ENCODE measurements at places on chromosomes 12 and 14.

DNA sequence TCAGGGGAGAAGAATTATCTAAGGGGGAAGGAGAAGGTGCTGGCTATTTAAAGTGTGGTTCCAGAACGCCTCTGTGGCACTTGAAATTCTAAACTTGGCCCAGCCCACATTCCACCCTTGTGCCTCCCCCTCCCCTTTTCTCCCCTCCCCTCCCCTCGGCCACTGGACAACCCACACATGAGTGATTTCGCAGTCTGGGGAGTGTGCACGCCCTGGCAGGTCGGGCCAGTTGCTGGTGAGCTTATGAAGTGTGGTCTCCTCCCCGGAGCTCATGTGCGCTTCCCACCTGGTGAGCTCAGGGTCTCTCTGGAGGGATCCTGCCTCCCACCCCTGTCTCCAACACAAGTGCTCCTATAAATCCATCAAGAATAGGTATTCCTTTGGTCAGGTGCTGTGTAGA, at the start of gene SLC6A13:
TSS of gene SLC6A13 (minus strand) at position 20 of the 400 bp plus-strand sequence. CDS start 2,784 bp downstream, outside the sequence.
- ATAC-seq = no peak

DNA sequence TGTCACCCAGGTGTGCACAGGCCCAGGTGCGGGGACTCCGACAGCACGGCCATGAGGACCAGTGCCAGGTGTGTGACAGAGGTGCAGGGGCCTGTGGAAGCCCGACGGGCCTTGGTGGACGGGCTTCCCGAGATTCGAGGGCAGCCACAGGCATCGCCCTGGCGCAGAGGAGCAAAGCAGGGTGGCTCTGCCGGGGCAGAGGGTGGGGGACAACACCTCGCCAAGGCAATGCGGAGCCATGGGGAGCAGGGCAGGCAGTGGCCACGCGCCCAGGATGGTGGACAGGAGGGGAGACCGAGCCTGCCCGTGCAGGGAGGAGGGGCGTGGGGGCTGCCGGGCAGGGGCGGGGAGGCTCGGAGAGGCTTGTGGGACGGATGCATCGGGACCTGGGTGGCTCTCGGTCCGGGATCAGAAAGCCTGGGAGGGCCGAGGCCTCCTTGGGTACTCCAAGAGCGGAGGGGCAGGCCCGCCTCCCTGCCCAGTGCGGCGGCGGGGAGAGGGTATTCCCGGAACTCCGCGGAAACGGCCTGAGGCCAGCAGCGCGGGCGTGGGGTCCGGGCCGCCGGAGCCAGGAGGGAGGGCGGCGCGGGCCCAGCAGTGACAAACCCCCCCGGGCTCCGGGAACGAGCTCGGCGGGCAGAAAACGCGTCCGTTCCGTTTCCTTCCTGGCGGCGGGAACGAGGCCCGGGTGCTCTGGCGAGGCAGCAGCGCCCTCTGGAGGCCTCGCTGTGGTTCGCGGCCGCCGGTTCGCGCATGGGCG, 1.6 kb downstream of the TMEM121 start:
- peak; percentile 85 for ATAC-seq

DNA sequence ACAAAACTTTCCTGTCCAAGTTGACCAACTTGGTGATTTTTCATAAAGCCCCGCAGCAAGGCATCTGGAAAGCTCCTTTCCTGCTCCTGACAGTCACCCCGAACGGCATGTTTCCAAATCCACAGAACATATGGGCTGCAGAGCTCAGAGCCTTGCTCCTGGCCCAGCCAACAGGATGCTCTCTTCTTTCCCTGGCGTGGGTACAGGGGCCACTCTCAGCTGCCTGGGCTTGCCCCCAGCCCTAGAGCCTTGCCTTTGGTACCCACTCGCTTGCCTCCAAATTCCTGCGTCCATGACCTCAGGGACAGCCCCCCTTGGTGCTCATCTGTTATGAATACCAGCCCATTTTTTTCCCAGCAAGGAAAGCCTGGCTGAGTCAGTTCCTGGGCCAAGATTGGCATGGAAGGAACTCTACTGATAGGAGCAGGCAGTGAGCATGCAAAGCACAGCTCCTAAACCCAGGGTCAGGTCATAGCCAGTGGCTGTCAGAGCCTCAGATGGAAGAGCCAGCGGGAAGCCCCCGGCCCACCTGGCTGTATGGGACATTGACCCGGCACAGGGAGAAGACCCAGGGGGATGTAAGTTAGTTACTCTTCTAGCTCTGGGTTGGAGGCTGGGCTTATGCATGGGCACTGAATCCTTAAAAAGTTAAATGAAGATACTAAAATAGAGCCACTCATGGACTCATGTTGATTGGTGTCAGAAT, 105.3 kb upstream of the RTL1 start:
- ATAC-seq = no peak

GRCh38 chr14:95769976-95770375, 56.1 kb upstream of the TCL1A start:
- ATAC-seq = no peak

DNA sequence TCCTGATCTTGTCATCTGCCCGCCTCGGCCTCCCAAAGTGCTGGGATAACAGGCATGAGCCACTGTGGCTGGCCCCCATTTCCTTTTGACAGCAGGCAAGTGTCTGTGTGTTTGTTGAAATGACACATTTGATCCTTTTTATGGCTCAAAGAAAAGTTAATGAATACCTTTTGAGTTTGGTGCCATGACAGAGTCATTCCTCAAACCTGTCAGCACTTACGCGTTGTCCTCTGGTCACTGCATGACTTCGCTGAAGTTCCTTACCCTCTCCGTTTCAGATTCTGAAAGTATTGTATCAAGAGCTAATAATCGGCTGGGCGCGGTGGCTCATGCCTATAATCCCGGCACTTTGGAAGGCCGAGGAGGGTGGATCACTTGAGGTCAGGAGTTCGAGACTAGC, 32.4 kb downstream of the NEMF start:
- ATAC-seq = no peak

GRCh38 chr14:92397953-92398564, 75.1 kb downstream of the SLC24A4 start:
- ATAC-seq = no peak

DNA sequence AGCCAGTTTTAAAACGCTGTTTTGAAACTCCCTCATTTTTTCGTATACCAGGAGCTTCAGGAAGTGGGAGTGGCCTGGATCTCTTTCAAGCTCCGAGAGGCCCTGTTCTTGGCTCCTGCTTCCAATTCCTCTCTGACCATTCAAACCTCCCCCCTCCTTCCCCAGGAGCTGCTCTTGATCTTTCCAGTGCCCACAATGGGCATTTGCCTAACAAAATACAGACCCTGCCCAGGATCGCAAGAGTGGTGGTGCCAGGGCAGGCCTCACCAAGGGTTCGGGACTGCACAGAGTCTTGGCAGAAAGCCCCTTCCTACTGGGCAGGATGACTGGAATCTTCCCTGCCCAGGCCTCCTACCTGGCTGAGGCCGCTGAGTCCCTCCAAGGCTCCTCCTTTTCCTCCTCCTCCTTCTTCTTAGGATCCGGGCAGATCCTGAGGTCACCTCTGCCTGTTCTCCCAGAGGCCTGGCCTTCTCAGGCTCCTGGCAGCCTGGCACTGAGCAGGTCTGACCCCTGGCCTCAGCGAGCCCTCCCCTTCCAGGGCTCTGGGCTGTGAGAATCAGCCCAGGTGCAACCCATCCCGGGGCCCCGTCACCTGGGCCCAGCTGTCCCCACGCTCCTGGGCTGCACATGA, 46.9 kb upstream of the NOS1 start:
- ATAC-seq = peak; percentile 79

DNA sequence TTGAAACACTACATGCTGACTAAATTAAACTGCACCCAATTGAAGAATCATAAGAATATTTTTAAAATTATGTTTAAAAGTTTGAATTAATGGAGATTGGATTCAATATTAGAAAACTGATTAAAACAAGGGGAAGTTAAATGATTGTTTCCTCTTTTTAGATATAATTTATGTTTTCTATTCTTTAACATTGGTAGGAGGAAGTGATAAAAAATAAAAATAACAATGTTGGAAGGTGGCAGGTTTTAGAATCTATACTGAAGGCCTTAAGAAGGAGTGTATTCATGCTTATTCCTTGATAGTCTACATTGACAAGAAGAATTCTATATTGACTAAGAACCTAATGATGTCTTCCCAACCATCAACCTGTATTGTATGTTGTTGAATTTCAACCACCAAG, 168.1 kb downstream of the PDZRN4 start:
- ATAC-seq = no peak

- ATAC-seq = no peak
Observed at GRCh38 chr12:116325336-116325664, 47.8 kb upstream of the MED13L start.

- ATAC-seq = no peak
Observed at GRCh38 chr12:120539303-120539702, 5.1 kb downstream of the RNF10 start.

DNA sequence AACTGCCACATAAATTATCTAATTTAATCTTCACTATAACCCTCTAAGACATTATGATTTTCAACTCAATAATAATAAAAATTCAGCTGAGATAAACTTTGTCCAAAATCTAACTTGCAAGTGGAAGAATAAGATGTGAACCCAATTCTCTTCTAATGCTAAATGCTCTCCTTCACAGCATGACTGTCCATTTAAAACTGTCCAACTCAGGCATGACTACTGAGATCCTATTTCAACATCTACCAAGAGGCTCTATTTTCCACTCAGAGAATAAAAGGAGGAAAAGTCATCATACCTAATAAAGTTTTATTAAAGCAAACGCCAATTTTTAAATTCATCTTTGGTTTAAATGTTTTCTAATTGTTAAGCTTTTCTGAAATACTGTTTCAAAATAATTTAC, 183.6 kb downstream of the MED13L start:
- ATAC-seq = no peak

DNA sequence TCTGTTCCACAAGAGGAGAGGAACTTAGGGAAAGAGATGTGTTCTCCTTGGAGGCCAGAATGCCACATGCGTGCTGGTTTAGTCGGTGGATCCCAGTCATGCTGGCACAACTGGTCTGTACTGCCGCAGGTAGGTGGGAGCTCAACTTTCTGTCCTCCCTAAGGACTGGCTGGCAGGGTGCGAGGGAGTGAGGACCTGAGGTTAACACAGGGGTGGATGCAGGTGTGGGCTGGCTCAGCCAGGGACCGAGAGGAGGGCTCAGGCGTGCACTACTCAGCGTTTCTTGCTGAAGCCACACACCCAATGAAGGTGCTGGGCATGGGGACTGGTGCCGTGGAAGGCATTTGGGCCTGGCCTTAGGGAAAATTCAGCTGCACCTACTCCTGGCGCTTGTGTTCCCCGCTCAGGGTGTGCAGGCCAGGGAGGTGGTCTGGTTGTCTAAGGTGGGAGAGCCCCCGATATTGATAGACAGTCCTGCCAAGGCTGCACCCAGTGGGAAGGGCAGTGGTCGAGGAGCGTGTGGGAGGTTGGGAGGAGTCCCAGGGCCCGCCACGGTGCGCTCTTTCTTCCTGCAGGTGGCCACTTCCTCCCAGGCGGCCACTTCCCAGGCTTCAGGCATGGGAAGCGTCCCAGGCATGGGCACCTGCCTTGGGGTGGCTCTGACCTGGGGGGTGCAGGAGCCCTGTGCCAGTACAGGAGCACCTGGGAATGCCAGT, 138.4 kb downstream of the ADGRD1 start:
- no peak for ATAC-seq

DNA sequence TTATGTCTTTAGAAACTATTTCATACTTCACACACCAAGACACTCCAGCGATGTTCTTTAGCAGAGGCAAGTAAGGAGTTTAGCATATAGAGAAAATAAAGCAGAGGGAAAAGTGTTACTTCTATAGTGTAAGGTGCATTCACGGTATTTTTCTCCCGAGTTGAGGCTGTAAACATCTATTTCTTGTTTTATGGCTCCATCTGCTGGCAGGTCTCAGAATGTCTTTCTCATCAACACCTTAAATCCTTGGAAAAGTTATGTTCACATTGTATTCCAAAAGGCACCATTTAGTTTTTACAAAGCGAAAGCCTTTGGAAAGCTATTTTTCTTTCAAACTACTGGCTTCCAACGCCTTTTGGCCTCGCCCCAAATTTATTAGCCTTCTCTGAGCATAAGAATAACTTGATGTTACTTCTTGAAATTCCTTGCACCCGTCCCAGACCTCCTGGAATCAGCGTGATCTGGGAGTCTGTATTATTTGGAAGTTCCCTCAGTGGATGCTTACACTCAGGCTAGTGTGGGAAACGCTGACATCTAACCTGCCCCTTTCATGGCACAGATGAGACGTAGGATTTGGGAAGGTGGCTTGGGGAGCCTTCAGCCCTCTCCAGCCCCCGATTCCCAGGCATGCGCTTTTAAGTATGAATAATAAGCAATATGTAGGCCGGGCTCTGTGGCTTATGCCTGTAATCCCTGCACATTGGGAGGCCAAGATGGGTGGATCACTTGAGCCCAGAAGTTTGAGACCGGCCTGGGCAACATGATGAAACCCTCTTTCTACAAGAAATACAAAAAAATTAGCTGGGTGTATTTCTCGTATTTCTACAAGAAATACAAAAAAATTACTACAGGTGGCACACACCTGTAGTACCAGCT, 1.9 kb upstream of the PIWIL1 start:
- no peak for ATAC-seq

- no peak for ATAC-seq
Observed at GRCh38 chr12:83110424-83110823, 423.7 kb downstream of the TMTC2 start.

GRCh38 chr12:87796961-87797516, 232.2 kb downstream of the C12orf50 start:
- no peak for ATAC-seq

GRCh38 chr12:82082501-82082900, 275.7 kb downstream of the CCDC59 start:
- ATAC-seq = no peak

GRCh38 chr14:35240231-35240630, 52.0 kb upstream of the PSMA6 start:
- ATAC-seq = no peak

DNA sequence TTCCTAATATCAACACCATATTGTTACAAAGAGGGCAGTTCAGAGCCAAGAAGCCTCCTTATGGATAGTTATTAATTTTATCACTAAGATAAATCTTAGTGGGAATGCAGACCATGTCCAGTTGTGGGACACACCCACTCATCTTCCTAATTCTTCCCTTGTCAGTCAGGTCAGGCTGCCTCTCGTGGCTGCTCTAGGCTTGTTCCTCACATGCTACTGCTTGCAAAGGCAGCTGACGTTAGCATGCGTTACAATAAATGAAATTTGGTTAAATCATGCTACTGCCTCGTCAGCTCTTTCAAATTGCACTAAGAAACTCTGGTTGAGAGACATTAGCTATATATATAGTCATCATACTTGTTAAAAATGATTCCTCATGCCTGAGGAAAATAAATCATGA, 108.4 kb downstream of the CAND1 start:
- ATAC-seq = no peak

GRCh38 chr14:65330416-65330815, 82.1 kb upstream of the FUT8 start:
- ATAC-seq = no peak

DNA sequence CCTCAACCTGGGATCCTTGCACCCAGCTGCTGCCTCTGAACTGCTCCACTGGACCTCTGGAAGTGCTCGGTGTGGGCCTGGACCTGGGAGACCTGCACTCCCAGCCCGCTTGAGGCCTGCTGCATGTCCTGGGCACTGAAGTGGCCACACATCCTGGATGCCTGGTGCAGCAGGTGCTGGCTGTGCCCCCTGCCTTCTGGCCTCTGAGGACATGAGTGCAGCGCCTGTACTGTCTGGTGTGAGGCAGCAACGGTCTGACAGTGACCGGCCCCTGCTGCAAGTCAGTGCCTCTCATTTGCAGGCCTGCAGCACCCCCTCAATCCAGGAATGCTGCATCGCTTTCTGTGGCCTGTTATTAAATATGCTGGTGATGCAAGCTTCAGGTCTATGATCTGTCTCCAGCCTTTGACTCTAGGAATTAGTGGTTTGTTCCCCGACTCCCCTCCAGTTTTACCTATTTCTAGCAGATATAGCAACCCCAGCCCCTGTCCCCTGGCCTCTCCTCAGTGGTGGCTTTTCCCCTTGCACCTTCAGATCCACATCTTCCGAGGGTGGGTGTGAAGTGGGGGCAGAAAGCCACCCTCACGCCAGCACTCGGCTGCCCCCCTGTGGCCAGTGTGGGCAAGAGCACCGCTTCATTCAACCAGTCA, 3.6 kb downstream of the SMIM41 start:
- ATAC-seq = peak; percentile 54
